ENCODE measurements at places on chromosomes 6 and 20. TPM values are rescaled to one million over a fixed set of nuclear protein-coding genes. Genes with fewer than 3 reads are reported as not detected.

- H3K27me3 ChIP-seq, result no peaks in the 10 kb centered on the region
- no peak overlapping the region for H3K4me3 ChIP-seq
- DNase-seq, result no peak
- H3K4me1 ChIP-seq, result no peaks in the 10 kb centered on the region
These were observed 601.9 kb downstream of the HTR1B start for GRCh38 chr6:76861403-76861802.

- no peaks in the 10 kb centered on the region for H3K4me1 ChIP-seq
- DNase-seq, result no peak
- no peak overlapping the region for H3K27ac ChIP-seq
These were observed 8.9 kb upstream of the RFPL4B start for GRCh38 chr6:112338166-112338709.

DNA sequence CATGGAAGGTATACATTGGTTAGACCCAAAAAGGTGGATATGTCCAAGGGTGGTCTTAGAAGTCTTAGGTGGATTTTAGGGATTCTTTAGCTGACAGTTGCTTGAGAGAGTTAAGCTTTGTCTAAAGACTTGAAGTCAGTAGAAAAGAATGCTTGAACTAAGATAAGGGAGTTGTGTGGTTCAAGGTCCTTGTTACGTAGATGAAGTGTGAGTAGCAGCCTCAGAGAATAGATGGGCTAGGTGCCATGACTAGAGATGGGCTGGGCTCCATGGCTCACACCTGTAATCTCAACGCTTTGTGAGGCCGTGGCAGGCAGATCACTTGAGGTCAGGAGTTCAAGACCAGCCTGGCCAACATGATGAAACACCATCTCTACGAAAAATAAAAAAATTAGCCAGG, 1.7 kb downstream of the SHLD1 start:
- peaks cover 15% of the 10 kb centered on the region for H3K36me3 ChIP-seq
- no peak for DNase-seq
- H3K4me3 ChIP-seq, result peak overlapping the region; percentile 98
- no peak overlapping the region for H3K27ac ChIP-seq
- H3K27me3 ChIP-seq, result peaks cover under 1% of the 10 kb centered on the region

DNA sequence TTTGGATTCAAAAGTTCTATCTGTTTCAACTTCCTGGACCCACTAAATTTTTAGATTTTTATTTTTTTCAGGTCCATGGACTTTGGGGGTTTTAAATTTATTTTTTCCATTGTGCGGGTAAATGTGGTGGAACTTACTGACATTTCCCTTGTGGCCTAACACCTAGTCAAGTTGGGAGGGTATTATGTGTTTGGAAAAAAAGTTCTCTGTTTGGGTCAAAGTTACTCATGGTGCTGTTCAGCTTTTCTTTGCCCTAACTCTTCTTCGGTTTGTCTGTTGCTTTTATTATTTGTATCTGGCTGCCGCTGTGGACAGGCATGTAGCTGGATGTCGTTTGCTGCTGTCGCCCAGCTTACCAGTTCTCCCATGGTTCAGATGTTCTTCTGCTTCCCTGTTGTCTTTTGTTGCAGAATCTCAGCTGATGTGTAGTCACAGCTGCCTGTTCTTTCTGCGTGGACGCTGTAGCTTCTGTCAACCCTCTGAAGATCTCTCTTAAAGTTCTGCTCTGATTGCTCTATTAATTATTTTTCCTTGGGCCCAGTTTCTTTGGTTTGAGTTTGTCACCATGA, 7.9 kb downstream of the IGF2R start:
- peak overlapping the region; percentile 83 for H3K27ac ChIP-seq
- H3K27me3 ChIP-seq, result no peaks in the 10 kb centered on the region
- H3K4me3 ChIP-seq, result peak overlapping the region; percentile 66
- no peak for DNase-seq
- peaks cover 2% of the 10 kb centered on the region for H3K36me3 ChIP-seq

DNA sequence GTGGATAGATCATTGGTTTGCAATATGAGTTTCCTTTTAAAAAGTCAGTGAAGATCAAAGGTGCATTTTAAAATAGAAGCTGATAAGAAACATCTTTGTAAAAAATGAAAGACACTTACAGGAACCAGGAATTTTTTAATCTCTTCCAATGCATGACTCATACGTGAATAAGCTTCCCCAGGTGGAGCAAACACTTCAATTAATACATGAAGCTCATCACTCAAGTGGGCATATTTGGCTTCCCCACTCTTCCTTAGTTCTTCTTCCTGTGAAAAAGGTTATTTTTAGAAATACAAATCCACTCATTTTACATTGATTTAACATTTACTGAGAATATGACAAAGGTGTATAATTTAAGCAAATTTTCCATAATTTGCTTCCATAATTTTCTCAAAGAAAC, 308.1 kb downstream of the KHDRBS2 start:
- no peak overlapping the region for H3K27ac ChIP-seq
- H3K4me1 ChIP-seq, result no peaks in the 10 kb centered on the region
- DNase-seq, result no peak
- no peaks in the 10 kb centered on the region for H3K27me3 ChIP-seq

DNA sequence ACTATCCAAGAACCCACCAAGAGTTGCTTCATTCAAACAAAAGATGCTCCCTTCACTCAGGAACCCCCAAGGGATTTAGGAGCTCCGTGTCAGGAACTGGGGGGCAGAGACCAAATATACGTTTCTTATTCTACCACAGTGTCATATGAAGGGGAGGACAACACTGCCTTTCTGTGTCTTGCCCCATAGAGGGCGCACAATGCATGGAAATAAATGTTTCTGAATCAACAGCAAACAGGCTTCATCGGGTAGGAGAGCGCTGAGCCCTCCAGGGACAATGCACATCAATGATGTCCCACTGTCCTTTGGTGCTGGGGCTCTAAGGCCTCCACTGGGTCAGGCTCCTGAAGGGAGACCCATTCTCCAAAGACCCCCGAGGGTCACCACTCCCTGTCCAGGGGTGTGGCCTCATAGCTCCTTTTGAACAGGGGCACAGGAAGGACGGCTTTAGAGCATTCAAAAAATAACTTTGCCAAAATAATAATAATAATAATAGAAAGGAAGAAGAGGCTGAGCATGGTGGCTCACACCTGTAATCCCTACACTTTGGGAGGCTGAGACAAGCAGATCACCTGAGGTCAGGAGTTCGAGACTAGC, 31.1 kb downstream of the PLG start:
- no peak for DNase-seq
- no peaks in the 10 kb centered on the region for H3K36me3 ChIP-seq
- H3K4me3 ChIP-seq, result no peak overlapping the region
- H3K27ac ChIP-seq, result no peak overlapping the region
- no peaks in the 10 kb centered on the region for H3K4me1 ChIP-seq

DNA sequence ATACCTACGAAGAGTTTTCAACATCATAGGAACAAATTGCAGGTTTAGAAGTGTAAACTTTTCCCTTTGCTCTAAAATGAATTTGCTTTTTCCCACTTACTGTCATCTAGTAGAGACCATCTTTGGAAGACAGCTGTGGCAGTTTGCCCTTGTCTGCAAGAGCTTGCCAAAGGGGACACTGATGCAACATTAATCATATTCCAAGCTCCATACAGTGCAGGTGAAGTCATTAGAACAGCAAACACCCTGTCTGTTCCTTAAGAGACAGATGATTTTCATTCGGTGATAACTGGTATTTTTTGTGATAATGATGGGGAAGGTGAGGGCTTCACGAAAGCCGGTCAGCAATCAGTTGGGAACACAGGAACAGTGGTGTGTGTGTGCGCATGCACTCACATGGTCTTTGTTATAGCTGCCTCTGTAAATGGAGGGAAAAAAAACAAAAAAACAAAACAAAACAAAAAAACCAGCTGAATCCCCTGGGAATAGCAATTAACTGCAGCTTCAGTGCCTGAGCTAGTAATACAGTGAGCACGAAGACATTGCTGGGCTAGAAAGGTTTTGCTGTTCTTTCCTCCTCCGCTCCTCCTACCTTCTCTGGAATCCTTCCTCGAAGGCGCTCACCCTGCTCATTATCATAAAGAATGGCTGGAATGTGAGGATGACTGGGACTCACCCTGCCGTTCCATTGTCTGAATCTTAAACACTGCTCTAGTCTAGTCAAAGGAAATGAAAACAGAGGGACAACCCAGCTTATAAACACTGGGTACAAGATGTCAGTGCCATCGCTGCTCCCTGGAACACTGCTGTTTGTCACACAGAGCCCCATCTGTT, 35.2 kb upstream of the KIF13A start:
- no peak overlapping the region for H3K27ac ChIP-seq
- no peak for DNase-seq
- H3K36me3 ChIP-seq, result no peaks in the 10 kb centered on the region
- no peaks in the 10 kb centered on the region for H3K27me3 ChIP-seq
- no peaks in the 10 kb centered on the region for H3K4me1 ChIP-seq

DNA sequence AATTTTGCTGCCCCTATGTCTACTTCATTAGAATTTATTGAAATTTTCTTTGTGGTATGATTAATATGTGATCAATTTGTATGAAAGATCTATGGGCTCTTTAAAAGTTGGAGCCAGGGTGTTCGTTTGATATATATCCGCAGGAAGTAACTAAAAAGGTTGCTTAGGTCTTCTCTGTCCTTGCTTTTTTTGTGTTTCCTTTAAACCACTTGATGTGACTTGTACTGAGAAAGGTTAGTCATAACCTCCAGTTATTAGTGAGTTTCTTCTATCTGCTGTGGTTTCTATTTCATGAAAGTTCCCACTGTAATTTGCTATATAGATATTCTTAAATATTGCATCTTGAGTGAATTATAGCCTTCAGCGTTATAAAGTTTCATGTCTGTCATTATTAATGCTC, 585.3 kb upstream of the ARID1B start:
- H3K4me1 ChIP-seq, result peaks cover 10% of the 10 kb centered on the region
- peak overlapping the region; percentile 58 for H3K4me3 ChIP-seq
- H3K27me3 ChIP-seq, result peaks cover 1% of the 10 kb centered on the region
- no peak for DNase-seq
- H3K36me3 ChIP-seq, result peaks cover 4% of the 10 kb centered on the region

The PCSK2 gene
- total RNA-seq, result not detected

The ARMH2 gene
- total RNA-seq, result 1.6 TPM

The BPIFB1 gene
- not detected for total RNA-seq

The SLC22A3 gene
- total RNA-seq, result not detected
